Hepatic stellate cell (primary cell): ENCODE measurements at places on chromosomes 6 and 20.

GRCh38 chr6:106186172-106186571 lies 100.0 kb downstream of the PRDM1 start:
- DNase-seq, result no peak

- no peak for DNase-seq
Observed at GRCh38 chr6:139473231-139473701, 98.8 kb upstream of the CITED2 start.

DNA sequence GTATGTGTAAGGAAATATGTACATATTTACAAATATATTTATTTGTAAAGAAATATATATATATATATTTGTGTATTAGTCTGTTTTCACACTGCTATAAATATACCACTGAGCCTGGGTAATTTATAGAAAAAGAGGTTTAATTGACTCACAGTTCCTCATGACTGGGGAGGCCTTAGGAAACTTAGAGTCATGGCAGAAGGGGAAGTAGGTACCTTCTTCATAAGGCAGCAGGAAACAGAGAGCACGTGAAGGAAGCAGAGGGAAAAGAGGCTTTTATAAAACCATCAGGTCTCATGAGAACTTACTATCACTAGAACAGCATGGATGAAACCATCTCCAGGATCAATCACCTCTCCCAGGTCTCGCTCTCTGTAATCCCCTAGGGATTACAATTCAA lies 644.5 kb upstream of the HS3ST5 start:
- DNase-seq, result no peak

DNA sequence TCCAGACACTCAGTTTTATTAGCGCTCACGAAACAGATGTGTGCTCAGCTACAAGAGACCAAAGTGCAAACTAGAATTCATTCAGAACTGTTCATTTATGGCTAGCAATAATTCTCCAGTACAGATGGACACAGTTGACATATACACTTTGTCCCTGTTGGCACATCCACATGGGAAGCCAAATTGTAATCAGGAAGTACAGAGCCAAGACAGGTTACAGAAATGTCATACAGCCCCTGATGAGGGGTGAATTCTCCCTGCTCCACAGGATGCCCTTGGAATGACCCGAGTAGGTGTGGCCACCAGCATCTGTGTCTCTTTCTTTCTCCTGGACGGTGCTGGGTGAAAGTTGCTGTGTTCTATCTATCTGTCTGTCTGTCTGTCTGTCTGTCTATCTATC lies 7.6 kb downstream of the DHX35 start:
- DNase-seq, result no peak

- no peak for DNase-seq
Observed at GRCh38 chr20:64115171-64115911, 8.0 kb upstream of the NPBWR2 start.

DNA sequence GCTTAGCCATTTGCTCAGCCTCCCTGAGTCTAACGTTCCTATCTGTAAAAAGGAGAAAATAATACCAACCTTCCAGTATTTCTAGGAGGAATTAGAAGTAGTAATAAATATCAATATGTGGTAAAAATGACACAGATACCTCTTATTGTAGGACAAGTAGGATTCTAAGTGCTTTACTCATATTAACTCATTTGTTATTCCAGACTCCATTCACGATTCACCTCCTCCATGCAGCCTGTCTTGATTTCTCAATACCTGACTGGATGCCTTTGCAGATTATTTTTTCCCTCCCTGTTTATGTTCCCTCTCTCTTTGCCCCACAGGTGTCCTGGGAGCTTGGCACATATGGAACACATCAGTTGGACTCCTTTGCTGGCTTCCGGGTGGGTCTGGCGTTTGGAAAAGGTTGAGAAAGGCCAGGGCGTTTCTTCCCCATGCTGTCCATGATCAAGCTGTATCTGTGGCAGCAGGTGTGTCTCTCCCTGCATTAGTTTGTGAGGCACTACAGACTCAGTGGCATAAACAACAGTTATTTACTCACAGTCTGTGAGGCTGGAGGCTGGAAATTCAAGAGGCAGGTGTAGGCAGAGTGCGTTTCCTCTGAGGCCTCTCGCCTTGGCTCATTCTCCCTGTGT lies 10.7 kb upstream of the DUSP22 start:
- no peak for DNase-seq

- DNase-seq, result no peak
Observed at GRCh38 chr6:135905604-135906300, 54.3 kb downstream of the PDE7B start.

DNA sequence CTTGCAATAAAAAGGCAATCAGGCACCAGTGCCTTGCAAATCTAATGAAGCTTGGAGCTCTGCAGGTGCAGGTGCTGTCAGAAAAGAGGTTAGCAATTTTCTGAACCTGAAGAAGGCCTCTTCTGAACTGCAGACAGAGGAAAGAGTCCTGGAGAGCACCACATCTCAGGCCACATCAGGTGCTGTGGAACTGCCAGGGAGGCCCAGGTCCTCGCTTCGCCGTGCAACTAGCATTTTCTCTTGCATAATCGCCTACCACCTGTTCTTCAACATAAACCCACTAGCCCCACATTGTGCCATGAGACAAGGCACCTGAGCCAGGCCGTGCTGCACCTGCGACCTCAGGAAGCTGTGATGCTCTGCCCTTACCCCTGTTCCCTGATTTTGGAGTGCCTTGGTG lies 187.6 kb downstream of the DTNBP1 start:
- no peak for DNase-seq

DNA sequence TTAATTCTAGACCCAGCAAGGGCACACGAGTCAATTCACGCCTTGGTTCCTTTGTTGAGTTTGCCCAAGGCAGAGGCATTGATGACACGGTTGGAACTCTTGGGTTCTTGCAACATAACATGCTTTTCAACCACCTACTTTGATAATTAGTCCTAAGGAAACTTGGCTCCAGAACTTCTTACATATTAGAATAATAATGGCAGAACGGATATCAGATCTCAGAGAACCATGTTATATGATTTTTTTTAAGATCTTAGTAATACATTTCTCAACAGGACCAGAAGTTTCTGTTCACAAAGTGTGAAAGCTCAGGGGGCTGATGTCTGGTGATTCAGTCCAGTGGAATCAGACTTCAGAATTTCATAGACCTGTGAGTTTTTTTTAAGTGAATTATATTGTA lies 19.2 kb downstream of the SPTLC3 start:
- DNase-seq, result no peak
